Caco-2 (cell line): ENCODE measurements at places on chromosomes 6 and 20.

- H3K4me1 ChIP-seq: no peaks in the 10 kb centered on the region
- no peak overlapping the region for H3K27ac ChIP-seq
- no peak overlapping the region for H3K4me3 ChIP-seq
- DNase-seq: peak; percentile 67
- no peaks in the 10 kb centered on the region for H3K27me3 ChIP-seq
Observed at GRCh38 chr6:25889877-25890853, 16.1 kb upstream of the SLC17A3 start.

DNA sequence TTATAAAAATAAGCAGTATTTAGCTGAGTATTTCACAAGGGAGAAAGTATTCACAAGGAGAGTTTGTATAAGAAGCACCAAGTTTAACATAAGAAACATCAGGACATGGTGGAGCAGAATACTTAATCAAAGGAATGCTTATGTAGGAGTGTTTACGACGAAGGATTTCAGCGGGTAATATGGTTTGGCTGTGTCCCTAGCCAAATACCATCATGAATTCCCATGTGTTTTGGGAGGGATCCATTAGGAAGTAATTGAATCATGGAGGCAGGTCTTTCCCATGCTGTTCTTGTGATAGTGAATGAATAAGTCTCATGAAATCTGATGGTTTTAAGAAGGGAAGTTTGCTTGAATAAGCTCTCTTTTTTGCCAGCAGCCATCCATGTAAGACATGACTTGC, 1099.1 kb upstream of the ADGRB3 start:
- no peak overlapping the region for H3K27ac ChIP-seq
- no peaks in the 10 kb centered on the region for H3K27me3 ChIP-seq
- DNase-seq: no peak
- no peaks in the 10 kb centered on the region for H3K4me1 ChIP-seq
- no peak overlapping the region for H3K4me3 ChIP-seq

DNA sequence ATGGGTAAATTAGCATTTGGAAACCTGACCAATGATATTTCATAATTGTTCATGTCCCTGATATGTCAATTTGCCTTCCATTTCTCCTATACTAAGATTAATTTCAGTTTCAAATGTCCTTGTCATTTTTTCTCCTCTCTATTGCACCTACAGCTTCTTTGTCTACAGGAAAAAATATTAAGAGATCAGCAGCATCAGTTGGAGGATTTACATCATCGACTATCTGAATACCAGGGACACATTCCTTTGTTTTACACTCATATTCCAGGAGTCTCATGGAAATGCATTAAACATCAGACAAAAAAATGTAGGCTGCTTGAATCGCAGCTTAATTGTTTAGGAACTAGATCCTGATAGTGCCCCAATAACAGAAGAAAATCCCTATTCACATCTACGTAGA, 188.2 kb downstream of the PRKN start:
- no peak overlapping the region for H3K27ac ChIP-seq
- no peak overlapping the region for H3K4me3 ChIP-seq
- no peak for DNase-seq
- no peaks in the 10 kb centered on the region for H3K36me3 ChIP-seq
- no peaks in the 10 kb centered on the region for H3K27me3 ChIP-seq

GRCh38 chr6:7241709-7242645, 71.0 kb downstream of the SSR1 start:
- H3K36me3 ChIP-seq: peaks cover 8% of the 10 kb centered on the region
- peaks cover 27% of the 10 kb centered on the region for H3K4me1 ChIP-seq
- H3K4me3 ChIP-seq: 0 out of 2 replicates have a peak overlapping the region, but pooled peaks have one; percentile 7
- peak; percentile 79 for DNase-seq
- H3K27me3 ChIP-seq: no peaks in the 10 kb centered on the region
- H3K27ac ChIP-seq: peak overlapping the region; percentile 55

- no peaks in the 10 kb centered on the region for H3K36me3 ChIP-seq
- H3K27ac ChIP-seq: no peak overlapping the region
Observed at GRCh38 chr6:157235600-157236039, 87.7 kb downstream of the TMEM242 start.

GRCh38 chr6:169862892-169863525, 111.6 kb downstream of the ERMARD start:
- no peaks in the 10 kb centered on the region for H3K36me3 ChIP-seq
- H3K27ac ChIP-seq: no peak overlapping the region
- H3K4me1 ChIP-seq: no peaks in the 10 kb centered on the region
- H3K27me3 ChIP-seq: no peaks in the 10 kb centered on the region
- no peak overlapping the region for H3K4me3 ChIP-seq
